ENCODE measurements at places on chromosomes 1 and 21.

DNA sequence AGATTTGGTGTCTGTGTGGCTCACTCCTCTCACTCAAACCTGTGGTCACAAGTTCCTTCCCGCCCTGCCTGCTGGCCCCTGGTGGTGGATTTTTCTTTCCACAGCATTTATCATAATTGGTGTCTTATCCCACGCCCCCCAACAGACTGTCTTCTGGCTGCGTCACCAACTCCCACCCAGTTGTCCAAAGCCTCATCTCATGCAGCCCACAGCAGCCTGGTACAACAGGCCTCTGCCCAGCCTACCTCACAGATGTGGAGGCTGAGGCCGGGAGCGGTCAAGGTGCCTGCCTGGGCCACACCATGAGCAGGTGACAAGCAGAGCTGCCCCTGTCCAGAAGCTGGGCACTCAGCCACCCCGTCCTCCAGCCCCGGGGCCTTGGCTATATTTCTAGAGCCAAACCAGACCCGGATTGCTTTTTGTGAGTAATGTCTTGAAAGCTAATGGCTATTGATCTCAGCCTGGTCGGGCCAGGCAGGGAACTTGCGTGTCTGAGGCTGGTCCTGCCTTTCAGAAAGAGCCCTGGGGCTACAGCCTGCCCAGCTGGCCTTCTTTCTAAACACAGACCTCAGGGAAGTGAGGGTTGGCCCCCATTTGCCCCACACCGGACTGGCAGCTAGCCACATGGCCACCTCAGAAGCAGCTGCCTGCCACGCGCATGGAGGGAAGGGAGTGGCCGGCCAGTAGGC lies 2.6 kb downstream of the KCNAB2 start:
- DNase-seq, result no peak

GRCh38 chr1:223258751-223259198 lies 105.2 kb downstream of the SUSD4 start:
- DNase-seq, result no peak

DNA sequence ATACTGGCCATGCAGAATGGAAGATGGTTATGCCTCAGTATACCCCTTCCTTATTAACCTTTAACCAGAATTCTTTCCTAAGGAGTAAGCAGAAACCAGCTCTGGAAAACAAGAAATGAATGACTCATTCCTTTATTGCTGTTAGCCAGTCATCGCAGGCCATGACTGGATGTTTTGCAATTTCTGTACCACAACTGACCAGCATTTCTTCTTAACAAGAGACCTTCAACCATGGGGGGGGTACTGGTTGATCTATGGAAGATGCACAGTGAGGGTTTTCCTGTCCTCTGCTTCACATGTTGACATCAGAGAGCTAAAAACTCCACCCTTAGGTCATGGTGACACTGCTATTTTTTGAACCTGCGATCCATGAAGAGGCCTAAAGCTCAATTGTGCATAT lies 28.0 kb upstream of the RNF2 start:
- no peak for DNase-seq

- DNase-seq, result no peak
Measured at GRCh38 chr21:26391166-26391565, 181.9 kb downstream of the CYYR1 start.

GRCh38 chr1:54375298-54375697 lies 30.9 kb downstream of the SSBP3 start:
- DNase-seq, result no peak

DNA sequence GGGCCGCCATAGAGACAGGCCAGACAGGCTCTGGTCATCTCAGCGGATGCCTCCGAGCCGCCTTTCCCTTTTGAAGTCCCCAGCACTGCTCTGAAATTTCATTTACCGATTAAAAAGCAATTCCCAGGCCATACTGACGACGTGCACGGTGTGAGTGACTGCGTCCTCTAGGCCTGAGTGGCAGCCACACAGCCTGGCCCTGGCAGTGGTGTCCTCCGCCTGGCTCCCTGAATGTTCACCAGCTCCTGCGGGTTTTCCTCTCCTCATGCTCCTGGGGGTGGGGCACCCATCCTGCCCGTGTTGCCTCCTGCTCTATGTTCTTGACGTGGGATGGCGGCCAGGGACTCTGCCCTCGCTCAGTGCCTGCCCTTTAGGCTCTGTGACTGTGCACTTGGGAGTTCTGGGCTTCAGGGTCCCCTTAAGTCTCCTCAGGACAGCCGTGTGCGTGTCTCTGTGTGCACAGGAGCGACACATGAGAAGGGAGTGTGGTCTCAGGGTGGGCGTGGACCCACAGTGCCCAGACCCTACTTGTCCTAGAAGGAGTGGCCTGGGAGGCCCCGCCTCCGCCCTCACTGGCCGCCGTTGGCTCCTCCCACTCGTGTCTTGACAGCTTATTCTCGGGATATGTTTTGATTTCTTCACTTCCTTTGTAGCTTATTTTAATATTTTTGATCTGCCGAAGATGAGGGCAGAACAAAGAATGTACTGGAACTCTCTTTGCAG lies 3.6 kb downstream of the SKI start:
- DNase-seq, result peak; percentile 26

DNA sequence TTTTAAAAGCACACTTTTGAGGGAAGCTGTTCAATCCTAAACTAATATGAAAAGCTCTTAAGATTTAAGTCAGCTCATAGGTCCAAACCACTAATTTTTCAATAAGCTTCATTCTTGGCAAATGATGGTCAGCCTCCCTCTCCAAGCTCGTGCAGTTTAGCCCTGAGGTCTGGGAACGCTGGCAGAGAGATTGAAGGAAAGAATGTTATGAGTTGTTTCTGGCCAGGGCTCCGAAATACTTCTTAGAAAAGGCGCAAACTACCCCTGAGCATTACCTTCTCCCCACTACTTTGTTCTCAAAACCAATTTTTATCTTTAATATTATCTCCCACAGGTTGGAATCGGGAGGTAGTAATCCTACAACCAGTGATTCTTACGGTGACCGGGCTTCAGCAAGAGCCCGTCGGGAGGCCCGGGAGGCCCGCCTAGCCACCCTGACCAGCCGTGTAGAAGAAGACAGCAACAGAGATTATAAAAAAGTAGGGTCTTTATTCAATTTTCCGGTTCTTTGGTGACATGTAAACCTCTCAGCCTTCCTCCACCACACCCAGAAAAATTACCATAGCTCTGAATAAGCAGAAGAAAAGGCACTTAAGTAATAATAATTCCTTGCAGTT lies 147.7 kb downstream of the SYT2 start:
- no peak for DNase-seq

GRCh38 chr1:27220096-27220495 lies 14.3 kb upstream of the WDTC1 start:
- DNase-seq, result no peak

DNA sequence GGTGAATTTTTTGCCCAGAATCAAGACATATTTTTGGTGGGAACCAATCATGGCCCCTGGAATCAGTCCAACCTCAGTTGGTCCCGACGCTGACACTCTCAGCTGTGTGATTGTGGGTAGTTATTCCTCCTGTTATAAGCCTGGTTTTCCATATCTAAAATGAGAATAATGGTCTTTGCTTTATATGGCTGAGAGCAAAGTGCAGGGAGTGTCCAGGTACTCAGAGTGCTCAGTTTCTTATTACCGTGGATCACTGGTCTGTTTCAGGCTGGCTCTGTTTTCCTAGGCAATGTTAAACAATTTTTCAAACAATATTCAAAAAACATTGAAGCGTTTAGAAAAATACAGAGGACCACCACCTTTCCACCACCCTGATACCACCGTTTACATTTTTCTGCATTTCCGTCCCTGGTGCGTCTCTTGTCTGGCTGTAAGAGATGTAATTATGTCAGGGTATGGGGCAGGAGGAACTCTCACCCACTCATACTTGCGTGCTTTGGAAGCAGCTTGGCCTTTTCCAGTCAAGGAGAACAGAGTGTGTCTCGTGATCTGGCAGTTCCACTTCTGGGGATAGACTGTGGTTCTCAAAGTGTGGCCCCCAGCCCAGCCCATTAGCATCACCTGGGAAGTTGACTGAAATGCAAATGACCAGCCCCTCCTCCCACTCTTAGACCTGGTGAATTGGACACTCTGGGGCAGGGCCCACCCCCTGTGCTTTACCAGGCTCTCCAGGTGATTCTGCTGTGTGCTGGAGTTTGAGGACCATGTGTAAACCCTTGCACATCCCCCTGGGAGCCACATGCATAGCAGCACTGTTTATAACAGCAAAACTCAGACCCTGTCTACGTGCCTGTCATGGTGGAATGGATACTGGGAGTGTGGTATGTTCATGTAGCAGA lies 6.8 kb downstream of the MX1 start:
- no peak for DNase-seq

DNA sequence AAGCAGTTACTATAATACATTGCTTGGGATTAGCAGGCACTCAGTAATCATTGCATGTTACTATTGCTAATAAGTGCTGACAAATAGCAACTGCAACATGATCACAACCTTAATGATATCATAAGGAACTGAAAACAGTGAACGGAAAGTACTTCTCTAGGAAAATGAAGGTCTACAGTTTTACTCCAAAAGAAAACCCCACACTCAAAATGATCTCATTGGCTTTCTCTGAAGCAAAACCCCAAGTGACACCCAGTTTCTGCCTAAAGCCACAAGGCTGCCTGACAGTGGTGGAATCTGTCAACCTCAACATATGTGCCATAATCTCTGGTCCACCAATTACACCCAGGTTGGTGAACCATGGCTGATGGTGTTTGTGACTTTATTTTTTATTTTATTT lies 137.6 kb downstream of the PTGER3 start:
- DNase-seq, result no peak

GRCh38 chr1:176559878-176560277 lies 96.9 kb downstream of the PAPPA2 start:
- DNase-seq, result no peak

- DNase-seq, result no peak
Measured at GRCh38 chr1:183544598-183545297, 45.5 kb downstream of the NCF2 start.

DNA sequence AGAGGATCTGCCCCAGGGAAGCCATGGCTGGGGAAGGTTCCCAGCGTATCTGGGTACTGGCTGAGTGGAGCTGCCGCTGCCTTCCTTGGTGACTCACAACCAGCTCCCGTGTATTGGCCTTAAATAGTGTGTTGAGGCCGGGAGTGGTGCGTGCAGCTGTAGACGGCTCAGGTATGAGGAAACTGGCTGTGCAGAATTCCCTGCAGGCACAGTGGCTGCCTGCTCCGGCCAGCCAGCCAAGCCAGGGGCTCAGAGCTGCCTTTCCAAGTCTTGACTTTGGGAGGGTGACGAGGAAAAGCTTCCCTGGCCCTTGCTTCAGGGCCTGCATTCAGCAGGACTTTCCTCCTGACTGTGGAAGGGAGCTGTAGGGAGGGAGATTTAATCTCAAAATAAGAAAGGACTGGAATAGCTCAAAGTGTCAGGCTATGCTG lies at the start of gene VTCN1:
TSS of gene VTCN1 (minus strand) at position 97 of the 431 bp plus-strand sequence. CDS start at position 25, 72 bp downstream.
- no peak for DNase-seq

DNA sequence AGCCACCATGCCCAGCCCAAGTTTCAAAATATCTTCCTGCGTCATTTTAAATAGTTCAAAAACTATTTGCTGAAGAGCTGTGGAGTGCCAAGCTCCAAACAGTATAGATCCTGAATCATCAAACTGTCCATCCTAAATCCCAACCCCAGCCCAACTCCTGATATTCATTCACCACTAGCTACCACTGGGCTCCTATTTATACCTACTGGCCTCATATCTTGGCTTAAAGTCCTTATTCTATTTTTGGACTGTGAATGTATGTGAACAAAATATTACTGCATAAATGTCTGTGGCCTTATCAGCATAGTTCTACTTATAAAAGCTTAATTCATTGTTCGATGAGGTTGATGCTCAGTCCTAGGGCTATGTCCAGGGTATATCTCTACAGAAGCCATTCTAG lies 5.2 kb upstream of the SCAMP3 start:
- DNase-seq, result no peak

DNA sequence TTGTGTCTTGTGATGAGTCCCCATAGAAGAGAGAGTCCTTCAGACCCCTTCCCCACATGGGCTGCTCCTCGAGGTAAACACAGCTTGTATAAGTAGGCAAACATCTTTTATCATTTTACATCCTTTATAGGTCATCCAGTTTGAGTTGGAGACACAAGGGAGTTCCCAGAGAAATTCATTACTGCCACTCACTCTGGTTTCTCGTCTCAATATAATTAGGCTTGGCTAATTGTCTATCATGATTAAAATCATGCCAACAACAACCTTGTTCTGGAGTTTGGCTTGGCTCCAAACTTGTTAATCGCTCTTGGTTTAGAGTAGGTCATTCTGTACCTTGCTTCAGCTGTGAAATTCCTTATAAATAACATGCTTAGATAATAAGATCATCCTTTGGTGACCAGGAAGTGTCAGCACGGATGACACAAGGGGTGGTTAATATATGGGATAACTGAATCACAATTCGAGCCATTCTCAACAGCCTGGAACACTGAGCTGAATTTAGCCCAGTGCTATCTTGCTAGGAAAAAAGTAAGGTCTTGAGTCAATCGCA lies 70.7 kb upstream of the DAB1 start:
- DNase-seq, result no peak

GRCh38 chr1:209617755-209618154 lies 34.2 kb downstream of the CAMK1G start:
- no peak for DNase-seq

DNA sequence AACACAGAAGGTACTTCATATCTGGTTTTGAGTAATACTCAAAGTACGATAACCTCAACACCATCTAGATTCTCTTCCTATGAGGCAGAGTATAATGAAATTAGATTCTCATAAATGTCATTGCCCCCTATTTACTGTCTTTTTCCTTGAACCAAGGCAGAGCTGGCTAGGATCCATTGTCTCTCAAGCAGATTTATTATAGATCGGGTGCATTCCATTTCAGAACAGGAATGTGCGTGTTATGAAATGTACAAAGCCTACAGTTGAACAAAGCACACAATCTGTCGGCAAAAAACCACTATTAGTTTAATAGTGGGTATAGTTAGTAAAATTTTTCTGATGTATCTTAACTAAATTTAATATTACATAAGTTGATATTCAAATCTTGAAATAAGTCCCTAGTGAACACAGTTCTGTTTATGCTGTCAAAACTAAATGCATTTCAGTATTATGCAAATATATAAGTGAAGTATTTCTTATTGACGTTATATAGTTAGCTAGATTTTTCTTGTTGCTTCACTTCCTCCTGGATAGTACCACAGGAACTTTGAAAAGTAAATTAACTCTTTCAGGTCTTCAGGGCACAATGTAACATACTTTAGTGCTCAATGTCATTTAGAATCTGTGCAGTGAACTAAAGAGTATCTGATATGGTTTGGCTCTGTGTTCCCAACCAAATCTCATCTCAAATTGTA lies 92.1 kb downstream of the DDAH1 start:
- no peak for DNase-seq

GRCh38 chr1:54850737-54851136 lies 36.3 kb downstream of the DHCR24 start:
- no peak for DNase-seq

DNA sequence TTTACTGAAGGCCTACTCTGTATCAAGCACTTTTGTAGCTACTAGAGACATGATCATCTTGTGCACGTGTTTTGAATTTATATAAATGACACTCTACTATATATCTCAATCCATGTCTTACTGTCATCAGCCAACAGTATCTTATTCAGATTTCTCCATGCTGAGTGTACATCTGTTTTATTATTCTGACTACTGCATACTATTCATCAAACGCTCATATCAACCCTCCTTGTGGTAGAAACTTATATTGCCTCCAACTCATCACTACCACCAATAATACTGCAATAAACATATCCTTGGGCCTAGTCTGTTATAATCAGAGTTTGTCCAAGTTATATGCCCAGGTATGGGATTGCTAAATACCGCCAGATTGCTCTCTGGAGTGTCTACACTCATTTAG lies 81.6 kb upstream of the IRF2BP2 start:
- no peak for DNase-seq

- no peak for DNase-seq
Measured at GRCh38 chr1:169103002-169103401, 3.5 kb upstream of the ATP1B1 start.

GRCh38 chr1:39405358-39405757 lies 86.1 kb upstream of the BMP8A start:
- DNase-seq, result no peak
